ENCODE measurements at places on chromosomes 11 and 22.

DNA sequence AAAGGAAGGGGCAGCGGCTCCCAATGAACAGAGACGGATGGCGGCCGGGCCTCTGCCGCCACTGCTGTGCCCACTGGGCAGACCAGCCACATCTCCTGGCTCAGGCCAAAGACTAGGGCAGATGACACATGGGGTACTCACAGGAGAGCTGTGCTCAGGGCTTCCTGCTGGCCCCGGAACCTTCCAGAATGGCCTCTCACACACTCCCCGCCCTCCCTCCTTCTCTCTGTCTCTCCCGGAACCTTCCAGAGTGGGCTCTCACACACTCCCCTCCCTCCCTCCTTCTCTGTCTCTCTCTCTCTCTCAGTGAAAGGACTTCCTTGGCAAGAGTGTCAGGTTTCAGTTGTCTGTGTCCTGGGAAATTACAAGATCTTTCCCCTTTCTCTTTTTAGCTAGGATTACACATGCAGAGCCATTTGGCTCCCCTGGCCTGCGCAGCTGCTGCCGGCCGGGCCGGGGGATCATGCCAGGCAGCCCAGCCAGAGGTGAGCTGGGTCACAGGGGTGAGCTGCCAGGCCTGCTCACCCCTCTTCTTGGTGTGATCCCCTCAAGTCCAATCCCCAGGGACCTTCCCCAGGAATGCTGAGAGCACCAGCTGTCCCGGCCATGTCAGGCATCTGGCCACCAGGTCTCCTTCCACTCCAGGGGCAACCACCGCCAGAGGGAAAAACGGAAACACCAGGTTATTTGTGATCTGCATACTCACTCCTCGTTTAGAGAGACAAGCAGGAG is 45.3 kb upstream of the ADA2 start:
- DNase-seq = no peak

DNA sequence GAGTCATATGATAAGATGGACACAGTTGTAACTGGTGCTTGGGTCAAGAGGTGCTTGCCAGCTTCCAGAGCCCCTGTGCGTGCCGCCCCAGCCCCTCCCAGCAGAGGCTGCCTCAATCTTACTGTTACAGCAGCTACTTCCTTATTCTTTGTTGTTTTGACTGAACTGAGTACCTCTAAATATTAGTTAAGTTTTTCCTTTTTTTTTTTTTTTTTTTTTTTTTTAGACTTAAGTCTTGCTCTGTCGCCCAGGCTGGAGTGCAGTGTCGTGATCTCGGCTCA is 8.8 kb downstream of the ZBED4 start:
- no peak for DNase-seq

DNA sequence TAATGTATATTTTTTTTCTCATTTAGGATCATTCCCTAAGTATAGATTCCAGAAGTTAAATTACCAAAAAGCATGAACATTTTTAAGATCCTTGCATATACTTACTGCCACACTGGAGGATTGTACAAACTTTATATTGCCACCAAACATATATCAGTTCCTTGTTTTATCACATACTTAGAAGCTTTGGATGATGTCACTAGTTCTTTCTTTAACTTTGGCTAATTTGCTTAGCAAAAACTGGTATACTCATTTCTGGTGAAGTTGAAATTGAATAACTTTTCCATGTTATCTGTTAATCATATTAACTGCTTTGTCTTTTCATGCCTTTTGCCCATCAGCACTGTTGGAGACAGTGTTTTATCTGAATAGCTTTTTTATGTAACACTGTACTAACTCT is 31.6 kb upstream of the PRDM10 start:
- no peak for DNase-seq

DNA sequence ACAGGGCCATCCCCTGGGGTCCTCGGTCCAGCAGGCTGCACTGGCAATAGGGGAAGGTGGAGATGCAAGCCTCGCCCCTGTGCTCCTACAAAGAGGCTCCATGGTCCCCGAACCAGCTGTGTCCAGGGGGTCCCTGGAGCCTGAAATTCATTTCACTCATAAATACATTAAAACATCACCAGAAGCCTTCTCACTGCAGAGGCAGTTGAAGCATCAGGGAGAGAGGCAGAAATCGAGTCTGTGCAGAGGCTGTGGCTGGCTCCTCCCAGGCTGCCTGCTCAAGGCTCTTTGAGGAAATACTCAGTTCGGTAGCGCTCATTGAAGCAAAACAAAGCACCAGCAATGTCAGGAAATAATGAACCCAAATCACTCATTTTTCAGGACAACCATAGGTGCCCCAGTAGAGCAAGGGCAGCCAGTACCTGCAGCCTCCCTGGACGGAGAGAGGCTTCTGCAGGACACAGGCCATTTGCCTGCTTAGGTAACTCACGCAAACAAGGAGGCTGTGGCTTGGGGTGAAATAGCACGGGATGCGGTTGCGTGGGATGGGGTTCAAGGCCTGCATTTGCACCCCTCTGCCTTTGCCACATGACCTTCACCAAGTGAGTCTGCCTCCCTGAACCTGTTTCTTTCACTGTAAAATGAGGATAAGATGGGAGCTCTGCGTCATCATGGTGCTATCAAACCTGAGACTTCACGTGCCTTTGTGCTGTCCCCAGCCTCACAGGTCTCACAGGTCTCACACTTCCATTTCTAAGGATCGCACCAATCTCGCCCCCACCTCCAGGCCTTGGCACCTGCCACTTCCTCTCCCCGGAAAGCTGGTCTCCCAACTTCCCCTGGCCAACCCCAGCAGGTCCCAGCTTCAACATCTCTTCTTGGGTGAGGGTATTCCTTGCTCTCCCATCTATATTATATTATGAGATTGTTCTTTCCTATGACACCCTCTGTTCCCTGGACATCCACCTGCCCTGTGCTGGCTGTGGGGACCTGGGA is 84.3 kb upstream of the SHISAL1 start:
- no peak for DNase-seq

GRCh38 chr11:70134490-70134889 is 56.4 kb downstream of the ANO1 start:
- DNase-seq = no peak

DNA sequence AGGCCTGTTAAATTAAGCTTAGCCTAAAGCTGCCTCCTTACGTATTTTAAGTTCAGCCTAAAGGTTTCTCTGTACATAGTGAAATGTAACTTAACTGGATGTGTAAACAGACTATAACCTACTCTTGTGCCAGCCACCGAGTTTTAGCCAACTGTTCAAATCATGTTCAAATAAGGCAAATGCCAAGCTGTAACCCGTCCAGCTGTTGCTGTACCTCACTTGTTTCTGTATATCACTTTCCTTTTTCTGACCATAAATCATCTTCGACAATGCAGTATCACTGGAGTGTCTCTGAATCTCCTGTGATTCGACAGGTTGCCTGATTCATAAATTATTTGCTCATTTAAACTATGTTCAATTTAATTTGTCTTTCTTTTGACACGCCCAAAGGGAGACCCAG is 4.0 kb upstream of the PLAAT5 start:
- DNase-seq = no peak

GRCh38 chr11:64614917-64615316 is 23.9 kb downstream of the SLC22A12 start:
- DNase-seq = no peak

GRCh38 chr11:68386331-68386978 is 74.1 kb downstream of the LRP5 start:
- no peak for DNase-seq

- DNase-seq = no peak
Observed at GRCh38 chr22:37383341-37383740, 43.9 kb downstream of the ELFN2 start.

GRCh38 chr11:65430406-65431217 is 8.0 kb downstream of the NEAT1 start:
- no peak for DNase-seq

DNA sequence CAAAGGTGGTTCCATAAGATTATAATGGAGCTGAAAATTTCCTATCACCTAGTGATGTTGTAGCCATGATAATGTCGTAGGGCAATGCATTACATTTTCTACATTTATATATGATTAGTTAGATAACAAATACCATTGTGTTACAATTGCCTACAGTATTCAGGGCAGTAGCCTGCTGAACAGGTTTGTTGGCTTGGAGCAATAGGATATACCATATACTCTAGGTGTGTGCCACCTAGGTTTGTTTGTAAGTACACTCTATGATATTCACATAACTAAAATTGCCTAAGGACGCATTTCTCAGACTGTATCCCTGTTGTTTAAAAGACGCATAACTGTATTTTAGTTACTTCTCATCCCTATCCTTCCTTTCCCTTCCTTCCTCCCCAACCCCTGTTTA is 13.6 kb downstream of the PLEKHB1 start:
- DNase-seq = no peak

DNA sequence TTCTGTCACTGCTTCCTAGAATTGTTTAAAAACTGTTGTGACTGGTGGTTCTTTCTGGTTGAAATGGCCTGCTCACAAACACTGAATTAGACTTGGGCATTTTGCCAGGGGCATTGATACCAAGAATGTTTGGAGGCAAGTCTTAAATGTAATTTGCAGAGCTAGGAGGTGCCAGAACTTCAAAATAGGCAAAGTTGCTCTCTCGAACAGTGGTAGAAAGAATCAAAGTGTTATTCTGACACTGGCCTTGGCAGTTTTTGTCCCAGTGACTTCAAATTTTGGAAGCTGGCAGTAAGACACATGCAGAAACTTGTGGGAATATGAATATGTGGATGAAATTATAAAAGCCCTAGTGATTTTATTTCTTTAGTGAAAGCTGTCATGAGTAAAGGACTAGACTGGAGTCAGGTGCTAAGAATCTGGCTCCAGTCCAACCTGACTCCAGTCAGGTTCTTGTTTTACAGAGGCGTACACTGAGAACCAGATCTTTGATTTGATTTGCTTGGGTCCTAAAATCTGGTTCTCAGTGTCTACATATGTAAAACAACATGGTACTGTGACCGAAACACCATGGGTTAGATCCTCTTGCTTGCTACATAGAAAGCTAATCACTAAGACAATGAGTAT is 20.9 kb downstream of the SVIP start:
- DNase-seq = no peak

GRCh38 chr11:134569195-134569594 is 157.2 kb upstream of the B3GAT1 start:
- no peak for DNase-seq

- DNase-seq = no peak
Observed at GRCh38 chr11:46455834-46456233, 64.3 kb upstream of the CHRM4 start.

GRCh38 chr22:42697542-42698013 is 23.1 kb downstream of the A4GALT start:
- DNase-seq = no peak

GRCh38 chr11:74203966-74204365 is 32.9 kb downstream of the PPME1 start:
- no peak for DNase-seq

DNA sequence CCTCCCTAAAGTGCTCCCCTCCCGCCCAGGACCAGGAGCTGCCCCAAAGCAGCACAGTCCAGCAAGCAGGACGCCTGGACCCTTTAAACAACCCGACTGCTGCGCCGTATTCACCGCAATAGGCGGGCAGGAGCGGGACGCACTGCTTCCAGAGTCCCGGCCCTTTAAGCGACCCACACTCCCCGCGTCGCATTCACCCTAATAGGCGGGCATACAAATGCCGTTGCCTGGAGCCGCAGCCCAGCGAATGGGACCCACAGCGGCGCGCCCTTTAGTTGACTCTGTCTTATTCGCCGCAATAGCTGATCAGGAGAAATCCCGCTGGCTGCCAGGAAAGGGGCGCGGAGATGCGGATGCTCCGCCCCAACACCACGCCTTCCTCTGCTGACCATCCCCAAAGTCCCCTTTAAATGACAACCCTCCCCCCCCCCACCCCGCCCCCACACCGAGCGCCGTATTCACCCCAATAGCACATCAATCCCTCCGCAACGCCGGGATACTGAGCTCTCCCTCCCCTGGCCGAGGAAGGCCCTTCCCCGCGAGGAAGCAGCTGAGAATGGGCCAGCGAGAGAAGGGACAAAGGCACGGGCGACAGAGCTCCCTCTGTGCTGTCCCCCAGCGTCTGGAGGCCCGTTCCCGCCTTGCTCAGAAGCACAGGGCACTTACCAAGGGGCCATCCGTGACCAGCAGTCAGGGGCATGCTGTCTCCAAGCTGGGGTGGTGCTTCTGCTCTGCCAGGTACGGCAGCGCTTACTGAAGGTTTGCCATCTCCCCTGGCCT is 4.7 kb downstream of the OSBPL5 start:
- DNase-seq = no peak

- DNase-seq = no peak
Observed at GRCh38 chr11:45967506-45967905, 45.0 kb downstream of the LARGE2 start.

DNA sequence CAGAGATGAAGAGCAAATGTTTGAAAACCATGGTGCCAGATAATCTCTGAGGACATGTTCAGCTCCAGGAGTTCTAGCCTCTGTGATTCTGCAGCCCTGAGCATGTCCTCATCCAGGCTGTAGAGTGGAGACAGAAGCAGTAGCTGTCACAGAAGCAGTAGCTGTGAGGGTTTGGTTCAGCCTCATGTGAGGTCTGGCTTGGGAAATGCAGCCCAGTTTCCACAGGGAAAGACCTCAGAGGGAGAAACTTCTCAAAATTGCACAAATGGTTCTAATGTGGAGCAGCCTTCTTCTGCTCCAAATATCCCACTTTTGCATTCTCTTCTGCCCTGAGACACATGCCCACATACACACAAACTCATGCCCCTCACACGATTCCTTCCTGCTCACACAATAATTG is 48.4 kb downstream of the DBX1 start:
- DNase-seq = no peak

Data from CD4-positive, alpha-beta T cell treated with Interleukin-4 for 4 hours (primary cell).